ENCODE measurements at places on chromosomes 11 and 22.

DNA sequence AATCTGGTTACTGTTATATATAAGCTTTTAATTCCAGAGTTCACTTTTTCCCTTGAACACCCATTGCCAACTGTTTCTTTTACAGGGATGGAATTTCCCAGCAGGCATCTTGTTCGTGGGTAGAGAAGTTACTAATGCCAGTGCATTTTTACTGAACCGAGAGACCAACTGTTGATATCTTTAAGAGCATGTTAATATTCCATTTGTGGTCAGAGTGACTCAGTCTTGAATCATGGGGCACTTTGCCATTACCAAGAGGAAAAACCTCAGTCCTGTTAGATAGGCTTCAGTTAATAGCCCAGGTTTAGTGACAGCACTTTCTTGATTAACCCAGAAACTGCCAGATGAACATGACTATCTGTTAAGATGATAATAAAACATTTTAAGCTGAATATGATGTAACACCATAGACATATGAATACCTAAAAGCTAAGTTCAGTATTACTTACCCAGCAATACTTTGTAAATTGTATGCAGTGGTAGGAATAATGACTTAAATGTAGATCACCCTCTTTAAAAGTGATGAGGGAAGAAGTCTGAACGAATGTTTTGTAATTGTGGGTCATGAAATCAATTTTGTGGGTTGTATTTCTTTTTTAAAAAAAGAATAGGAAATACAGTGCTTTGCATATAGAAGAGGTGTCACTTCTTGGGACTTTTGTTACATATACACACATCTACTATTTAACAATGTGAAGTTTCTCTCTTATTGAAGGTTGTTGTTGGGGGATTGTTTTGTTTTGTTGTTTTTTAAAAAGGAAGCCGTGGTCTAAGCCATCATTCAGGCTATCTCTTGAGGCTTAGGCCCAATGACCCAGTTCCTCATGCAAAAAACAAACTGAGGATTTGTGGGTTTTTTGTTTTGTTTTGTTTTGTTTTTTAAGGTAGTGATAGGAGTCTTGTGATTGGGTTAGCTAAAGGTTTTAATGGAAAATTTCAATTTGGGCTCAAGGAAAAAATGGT, 79.2 kb upstream of the GRIK4 start:
- DNase-seq: no peak

GRCh38 chr11:15309296-15309695, 194.6 kb downstream of the INSC start:
- DNase-seq: no peak

- no peak for DNase-seq
Measured at GRCh38 chr11:125084761-125085231, 21.7 kb downstream of the SLC37A2 start.

DNA sequence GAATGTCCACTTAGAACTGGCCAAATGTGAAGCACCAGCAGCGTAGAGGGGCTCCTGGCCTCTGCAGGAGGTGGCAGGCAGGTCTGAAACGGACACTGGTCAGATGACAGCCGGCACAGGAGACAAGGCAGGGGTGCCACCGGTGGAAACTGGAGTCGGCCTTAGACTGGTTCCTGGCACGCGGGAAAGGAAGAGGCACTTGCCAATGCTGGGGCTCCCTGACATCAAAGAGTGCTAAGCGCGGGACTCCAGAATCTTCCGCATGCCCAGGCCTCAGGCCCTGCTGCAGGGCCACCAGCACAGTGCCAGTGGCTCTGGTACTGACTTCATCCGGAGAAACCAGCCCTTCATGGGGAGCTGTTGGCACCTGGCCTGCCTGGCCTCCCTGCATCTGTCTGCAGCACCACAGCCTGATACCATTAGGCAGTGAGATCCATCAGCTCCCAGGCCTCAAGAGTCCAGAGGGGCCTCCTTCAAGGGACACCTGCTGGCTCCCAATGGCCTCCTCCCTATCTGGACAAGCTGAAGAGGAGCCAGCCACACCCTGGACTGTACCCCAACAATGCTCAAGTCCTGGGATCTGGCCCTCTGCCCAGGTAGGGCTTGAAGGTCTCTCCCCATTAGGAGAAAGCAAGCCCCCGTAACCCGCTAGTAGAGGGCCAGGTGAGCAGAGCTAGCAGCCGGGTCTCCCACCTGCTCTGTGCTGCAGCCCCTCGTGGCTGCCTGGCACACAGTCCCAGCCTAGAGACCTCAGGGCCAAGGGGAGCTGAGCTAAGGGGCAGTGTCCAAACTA, 29.7 kb upstream of the GNB1L start:
- DNase-seq: no peak

DNA sequence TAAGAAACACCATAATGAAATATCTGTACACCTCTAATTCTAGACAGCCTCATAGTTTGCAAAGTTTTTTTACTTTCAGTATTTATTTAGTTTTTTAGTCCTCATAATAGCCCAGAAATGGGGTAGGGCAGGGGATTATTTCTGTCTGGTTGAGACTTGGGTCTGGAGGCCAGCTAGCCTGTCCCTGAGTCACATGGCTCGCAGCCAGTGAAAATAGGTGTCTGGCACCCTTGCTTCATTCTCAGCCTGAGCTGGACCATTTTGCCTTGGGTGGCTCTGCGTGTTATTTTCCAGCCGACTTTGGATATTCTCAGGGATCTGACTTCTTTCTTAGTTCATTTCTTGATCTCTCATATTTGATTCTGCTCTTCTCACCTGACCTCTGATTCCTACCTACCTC, 123.9 kb upstream of the NARS2 start:
- DNase-seq: no peak
